Tibial nerve (tissue), 4 donors: ENCODE measurements at places on chromosomes 3 and 15. TPM values are rescaled to one million over a fixed set of nuclear protein-coding genes. Genes with fewer than 3 reads are reported as not detected.
A peak's percentile ranks its signal among the peaks of the same experiment; 100 is the strongest.

The THSD4 gene
- 20.6 TPM for total RNA-seq

The ACTC1 gene
- not detected for total RNA-seq

DNA sequence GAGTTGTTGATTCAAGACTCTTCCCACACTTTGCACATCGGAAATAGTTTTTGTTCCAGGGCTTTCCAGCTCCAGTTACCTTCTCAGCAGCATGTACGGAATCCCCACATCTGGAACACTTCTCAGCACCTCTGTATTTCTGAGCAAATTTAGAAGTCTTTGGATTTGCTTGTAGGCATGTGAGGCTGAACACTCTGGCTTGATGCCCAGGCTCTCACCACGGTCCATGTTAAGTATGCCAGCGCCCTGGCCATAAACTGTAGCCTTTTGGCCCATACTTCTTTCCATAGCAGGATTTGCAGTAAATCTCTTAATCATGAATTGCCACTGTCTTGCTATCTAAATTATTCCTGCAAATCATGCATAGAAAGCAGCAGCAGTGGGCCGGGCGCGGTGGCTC, 24.4 kb downstream of the ATP2C1 start:
- no peak overlapping the region for H3K4me3 ChIP-seq
- DNase-seq: no peak
- H3K27me3 ChIP-seq: no peaks in the 10 kb centered on the region
- peaks cover 15% of the 10 kb centered on the region for H3K36me3 ChIP-seq

DNA sequence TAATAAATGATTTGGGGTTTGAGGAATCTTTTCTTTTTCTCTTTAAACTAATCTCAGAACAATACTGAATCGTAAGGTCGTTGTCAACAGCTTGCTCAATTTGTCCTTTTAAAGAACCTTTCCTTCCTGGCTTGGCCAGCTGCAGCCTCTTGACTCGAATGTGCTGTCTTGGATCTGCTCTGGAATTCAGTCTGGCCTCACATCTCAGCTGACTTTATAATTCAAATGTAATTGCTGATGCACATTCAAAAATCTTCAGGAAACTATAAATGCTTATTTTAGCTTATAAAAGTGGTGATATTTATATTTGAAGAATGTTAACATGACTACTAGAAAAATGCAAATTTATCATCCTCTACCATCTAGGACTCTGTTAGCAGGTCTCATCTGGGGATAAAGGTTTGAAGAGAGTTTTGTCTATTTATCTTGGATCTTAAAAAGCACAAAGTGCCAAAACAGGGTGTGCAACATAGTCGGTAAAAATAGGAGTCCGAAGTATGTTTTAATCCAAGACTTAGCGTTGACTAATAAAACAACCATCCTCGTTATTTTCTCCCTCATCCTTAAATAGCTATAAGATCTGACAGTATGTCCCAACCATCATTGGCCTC, 1035.2 kb downstream of the MCTP2 start:
- no peaks in the 10 kb centered on the region for H3K4me1 ChIP-seq
- H3K27ac ChIP-seq: peak overlapping the region; percentile 49
- no peaks in the 10 kb centered on the region for H3K27me3 ChIP-seq
- peak; percentile 53 for DNase-seq
- H3K36me3 ChIP-seq: no peaks in the 10 kb centered on the region

DNA sequence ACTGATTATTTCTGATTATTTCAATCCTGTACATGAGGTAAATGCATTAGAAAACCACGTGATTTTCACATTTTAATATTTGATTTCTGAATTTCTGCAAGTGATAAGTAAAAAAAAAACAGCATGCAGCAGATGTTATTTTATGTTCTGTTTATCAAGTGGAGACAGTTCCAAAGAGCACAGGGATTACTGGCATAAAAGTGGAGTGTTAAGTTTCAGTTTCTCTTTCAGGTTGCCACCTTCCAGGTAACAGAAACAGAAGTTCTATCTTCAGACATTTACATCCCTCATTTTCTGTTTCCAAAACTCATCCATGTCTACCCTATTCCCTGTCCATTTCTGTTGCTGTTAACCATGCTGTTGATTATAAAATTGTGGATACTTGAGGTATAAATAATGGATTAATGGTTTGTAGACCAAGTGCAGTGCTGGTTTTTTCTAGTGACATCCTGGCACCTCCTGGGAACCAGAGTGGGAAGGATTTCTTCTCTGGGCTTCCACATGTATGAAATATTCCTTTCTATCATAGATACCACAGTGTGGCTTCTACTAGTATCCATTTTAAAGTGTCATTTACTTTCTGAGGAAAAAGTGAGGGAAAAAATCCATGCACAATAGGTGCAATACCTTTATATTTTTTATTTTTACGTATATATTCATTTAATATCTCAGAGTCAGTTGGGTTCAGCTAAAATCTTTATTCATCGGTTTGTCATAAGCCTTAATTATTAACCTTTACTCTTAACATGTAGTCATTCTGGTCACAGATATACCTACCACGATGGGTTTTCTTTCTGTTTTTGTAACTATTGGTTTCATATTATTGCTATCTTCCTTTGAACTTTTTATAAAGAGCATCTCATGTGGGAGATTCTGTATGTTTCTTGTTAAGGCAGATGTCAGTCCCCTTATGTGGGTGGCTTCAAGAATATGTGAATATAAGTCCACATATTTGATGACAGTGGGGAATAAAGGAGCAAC, 1010.0 kb downstream of the SQOR start:
- no peak overlapping the region for H3K27ac ChIP-seq
- H3K4me1 ChIP-seq: no peaks in the 10 kb centered on the region
- no peak for DNase-seq
- no peak overlapping the region for H3K4me3 ChIP-seq
- H3K36me3 ChIP-seq: no peaks in the 10 kb centered on the region
